Lung (tissue), 17 donors: ENCODE measurements at places on chromosomes 1 and 21.

DNA sequence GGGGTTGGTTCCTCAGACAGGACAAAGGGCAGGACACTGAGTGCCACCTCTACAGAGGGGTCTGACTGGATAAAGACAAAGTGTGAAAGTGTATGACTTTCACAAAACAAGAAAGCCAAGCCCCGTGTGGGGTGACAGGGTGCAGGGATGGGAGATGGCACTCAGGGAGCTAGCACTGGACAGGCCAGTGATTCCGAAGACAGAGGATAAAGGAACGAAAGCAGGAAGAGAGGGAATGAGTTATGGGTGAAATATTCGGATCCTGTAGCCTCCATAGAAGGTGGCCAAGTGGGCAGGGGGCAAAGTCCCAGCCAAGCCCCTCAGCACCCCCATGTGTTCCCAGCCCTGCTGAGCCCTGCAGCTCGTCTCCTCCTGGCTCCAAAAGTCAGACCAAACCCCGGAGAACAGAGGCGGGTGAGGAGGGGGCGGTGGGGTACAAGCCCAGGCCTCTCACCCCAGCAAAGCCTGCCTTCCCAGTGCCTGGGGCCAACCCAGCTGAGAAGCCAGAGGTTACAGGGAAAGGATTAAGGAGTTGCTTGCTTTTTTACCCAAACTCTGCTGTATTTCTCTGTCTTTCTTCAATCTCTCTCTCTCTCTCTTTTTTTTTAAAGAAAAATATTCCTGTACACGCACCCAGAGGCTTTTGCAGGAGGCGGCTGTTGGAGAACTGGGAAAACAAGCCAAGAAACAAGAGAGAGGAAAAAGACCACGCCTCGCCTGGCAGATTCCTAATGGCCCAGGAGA is 14.0 kb upstream of the WASF2 start:
- no peak for DNase-seq

DNA sequence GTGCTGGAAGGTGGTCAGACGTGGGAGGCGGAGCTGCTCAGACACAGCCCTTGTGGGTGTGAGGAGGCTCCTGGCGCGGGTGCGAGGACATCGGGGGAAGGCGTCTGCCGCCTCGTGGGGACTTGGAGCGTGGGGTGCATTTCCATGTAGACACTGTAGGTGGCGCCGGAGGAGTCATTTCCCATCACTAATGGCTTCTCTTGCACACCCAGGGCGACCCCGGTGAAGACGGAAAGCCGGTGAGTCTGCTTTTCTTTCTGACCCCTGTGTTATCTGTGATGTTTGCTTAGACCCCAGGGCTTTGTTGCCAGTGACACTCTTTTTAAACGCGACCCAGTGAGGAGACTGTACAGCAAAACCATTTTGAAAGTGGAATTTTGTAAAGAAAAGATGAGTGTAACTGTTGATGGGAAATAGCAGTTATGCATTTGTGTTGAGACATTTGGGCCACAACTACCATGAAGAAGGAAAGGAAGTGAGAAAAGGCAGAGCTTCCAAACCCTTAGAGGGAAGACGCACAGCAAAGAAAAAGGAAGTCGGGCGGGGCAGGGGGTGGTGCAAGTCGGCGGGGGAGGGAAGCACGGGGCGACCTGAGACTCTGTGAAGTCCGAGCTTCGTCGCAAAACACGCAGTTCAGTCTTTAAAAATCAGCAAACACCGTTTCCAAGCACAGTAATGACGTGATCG is 64.0 kb downstream of the SLC19A1 start:
- peak; percentile 81 for DNase-seq

- peak; percentile 26 for DNase-seq
Measured at GRCh38 chr1:184574588-184574987, 180.1 kb downstream of the EDEM3 start.

DNA sequence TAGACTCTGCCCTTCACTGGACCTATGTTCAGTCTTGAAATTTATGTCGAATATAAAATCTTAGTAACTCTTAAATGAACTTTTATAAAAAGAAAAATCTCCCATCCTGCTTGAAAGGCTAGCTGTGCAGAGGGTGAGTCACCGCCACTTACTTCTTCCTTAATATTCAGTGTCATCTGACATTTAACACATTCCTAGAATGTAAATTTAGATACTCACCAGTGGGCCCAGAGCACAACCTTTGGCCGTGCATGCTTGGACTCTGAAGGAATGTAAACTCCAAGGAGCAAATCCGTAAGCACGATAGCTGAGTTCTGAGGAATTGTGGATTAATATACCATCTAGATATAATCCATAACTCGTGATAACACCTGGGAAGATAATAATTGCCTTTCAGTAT is 403.3 kb downstream of the KCTD3 start:
- no peak for DNase-seq

DNA sequence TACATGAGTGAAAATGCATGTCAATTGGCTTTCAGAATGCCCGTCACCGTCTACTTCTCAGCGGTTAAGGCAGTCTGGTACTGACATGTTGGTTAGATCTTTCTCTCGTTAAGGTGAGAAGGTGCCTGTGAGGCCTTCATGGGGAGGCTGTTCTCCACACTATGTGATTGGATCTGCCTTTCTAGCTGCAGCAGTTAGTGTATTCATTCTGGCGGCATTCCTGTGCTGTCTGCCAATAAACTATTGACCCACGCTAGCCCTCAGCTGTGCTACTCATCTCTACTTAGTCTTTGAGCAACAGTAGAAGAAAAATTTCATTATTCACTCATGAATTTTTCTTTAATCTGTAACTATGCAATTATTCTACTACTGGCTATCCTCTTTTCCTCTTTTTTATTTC is 32.0 kb downstream of the CCSAP start:
- DNase-seq, result peak; percentile 86

- no peak for DNase-seq
Measured at GRCh38 chr1:214165850-214166374, 115.0 kb upstream of the SMYD2 start.
